ENCODE measurements at places on chromosomes 2 and 18. TPM values are rescaled to one million over a fixed set of nuclear protein-coding genes. Genes with fewer than 3 reads are reported as not detected.
A peak's percentile ranks its signal among the peaks of the same experiment; 100 is the strongest.

Gene CRYGD
- total RNA-seq: not detected

Gene LCT
- total RNA-seq: not detected

Gene POTEC
- total RNA-seq: not detected

Gene TMEM163
- total RNA-seq: 0.65 TPM

Gene DPP10
- 0.06 TPM for total RNA-seq

Gene SPDYA
- not detected for total RNA-seq

Gene RGPD4
- not detected for total RNA-seq

DNA sequence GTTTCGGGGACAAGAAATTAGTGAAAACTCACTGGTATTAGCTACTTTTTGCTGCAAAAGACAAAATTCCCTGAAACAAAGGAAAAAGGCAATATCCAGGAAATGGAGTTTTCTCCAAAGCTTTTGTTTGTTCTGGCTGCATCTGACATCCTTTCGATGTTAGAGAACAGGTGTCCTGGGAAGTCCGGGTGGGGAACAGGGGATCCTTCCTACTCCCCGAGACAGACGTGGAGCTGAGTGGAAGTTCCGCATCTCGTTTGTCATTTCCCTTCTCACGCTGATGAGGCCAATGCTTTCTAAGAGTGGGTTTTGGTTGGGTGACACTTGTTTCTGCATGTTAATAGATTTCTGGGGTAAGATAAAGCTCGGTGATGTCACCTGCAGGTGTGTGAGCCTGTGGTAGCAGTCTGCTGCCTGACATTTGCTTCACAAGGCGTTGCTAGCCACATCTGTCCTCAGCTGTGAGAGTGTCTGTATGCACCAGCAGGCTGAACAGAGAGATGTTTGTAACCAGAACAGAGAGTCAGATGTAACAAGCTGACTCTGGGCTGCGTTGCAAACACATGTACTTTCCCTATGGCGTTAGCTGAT, 125.9 kb downstream of the ACOXL start:
- no peak for DNase-seq

GRCh38 chr2:16093639-16094529, 153.5 kb downstream of the MYCN start:
- DNase-seq: peak; percentile 42

DNA sequence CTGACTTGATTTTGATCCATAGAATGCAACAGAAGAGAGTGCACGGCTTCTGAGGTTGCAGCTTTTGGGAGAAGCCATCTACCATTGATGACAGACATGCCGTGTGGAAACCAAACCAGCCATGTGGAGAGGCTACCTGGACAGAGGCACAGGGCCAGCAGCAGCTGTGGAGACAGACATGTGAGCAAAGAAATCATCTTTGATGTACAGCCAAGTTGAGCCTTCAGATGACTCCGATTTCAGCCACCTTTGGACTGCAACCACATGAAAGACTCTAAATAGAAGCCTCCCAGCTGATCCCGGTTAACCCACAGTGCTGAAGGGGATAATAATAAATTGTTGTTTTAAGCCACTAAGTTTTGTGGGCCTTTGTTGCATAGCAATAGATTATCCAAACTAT, 54.2 kb downstream of the TSN start:
- no peak for DNase-seq

GRCh38 chr2:176383836-176384442, 114.7 kb downstream of the MTX2 start:
- no peak for DNase-seq

DNA sequence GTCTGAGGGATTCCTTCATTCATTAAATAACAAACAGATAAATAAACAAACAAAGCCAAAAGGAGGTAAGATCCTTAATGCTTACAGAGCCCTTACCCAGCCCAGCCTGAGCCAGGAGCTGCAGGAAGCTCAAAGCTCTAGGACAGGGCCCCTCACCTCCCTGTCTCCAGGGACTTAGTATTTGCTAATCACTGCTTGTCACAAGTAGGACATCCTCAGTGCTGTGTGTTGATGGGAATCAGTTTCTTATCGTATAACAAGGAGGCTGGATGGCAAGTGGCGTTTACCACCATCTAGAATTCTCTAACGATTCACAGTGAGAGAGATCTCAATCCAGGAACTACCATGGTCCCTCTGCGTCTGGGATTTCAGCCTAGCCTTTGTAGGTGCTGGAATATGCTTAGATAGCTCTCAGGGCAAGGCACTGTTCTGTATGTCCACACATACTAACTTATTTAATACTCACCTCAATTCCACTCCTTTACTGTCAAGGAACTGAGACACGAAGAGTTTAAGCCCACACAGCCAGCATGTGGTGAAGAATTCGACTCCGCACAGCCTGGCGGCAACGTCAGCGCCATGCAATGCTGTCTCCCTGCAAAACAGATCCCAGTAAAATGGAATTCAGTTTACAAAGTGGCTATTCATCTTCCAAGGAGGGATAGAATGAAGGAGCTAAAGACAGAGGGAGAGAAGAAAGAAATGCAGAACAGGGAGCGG, 164.8 kb downstream of the MYCN start:
- DNase-seq: no peak

- DNase-seq: no peak
Observed at GRCh38 chr18:11108947-11109346, 40.4 kb downstream of the PIEZO2 start.

DNA sequence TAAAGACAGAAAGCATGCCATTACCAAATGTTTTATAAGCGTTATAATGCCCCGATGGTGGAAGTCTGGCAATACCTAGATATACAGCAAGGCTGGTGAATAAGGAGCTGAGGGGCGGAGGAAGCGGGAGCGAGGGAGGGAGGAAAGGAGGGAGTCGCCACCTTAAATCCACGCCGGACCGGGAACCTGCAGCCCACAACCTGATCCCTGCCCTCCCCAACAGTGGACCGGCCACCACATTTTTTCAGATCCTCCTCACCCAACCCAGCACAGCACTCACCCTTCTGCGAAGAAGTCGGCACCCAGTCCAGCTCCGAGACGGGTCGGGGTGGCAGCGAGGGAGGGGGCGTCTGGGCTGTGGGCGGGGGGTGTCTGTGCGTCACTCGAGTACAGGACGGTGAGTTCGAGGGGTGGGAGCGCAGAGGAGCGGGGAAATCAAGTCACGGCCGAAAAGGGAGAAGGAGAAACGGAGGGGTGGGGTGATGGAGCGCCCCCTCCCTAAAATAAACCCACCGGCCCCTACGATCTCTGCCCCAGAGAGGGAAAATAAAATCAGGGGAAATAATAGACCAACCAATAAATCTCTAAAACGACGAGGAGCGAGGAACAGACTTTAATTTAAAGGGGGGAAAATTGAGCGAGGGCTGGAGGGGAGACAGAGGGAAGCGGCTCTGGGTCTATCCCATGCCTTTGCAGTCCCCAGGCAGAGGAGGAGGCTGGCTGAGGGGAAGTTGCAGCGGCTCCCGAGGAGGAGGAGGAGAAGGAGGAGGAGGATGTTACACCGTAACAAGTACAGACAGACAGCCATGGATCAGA, 96.5 kb upstream of the SERTAD2 start:
- no peak for DNase-seq

DNA sequence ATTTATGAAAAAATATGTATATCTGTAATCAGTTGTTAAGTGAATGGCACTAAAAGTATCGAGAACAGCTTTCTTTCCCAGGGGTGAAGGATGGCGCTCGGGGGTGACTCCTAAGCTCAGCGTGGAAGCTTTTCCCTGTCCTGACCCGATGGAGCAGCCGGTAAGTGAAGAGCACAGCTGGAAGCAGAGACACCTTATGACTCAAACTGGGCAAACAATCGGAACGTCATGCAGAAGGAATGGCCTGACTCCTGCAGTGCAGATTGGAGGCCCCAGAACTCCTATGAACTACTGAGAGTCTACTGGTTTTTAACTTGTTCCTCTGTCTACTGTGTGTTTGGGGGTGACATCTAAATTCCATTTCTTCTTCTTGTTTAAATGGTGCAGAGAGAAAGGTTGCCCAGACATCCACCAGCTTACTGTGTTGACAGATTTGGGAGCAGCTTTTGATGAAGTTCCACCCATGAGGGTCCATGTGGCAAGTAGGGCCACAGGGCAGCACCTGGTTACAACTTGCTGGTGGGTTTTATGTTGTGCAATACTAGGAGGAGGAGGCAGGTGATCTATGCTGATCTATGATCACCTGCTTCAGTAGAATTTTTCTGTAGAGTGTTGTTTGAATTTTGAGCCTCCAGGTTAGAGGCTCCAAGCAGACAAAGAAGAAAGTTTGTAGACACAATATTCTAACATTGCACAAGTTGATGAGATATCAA, 52.8 kb upstream of the TMEM182 start:
- no peak for DNase-seq

All from epithelial cell of proximal tubule (primary cell).